Activated CD4-positive, alpha-beta T cell treated with anti-CD3 and anti-CD28 coated beads, Interleukin-2, amount 10 ng/mL, durations not matched to agents 24 days and 14 days (primary cell): ENCODE measurements at places on chromosomes 3 and 15. TPM values are rescaled to one million over a fixed set of nuclear protein-coding genes. Genes with fewer than 3 reads are reported as not detected.

Gene FSIP1
- total RNA-seq, result 0.37 and 0.47 TPM in 2 replicates

Gene PLIN1
- total RNA-seq, result 0.14 TPM in 1 of 2 replicates, not detected in the other

Gene CGNL1
- not detected in 2 replicates for total RNA-seq

Gene CPNE9
- 0.17 TPM in 1 of 2 replicates, not detected in the other for total RNA-seq

Gene DLEC1
- total RNA-seq, result 0.17 and 0.54 TPM in 2 replicates

Gene CSPG5
- total RNA-seq, result 1.7 and 2.0 TPM in 2 replicates

Gene CYP1A2
- not detected in 2 replicates for total RNA-seq

Gene PSTPIP1
- total RNA-seq, result 182 and 186 TPM in 2 replicates

Gene GRIP2
- not detected in 2 replicates for total RNA-seq
